ENCODE measurements at places on chromosomes 1 and 21.

DNA sequence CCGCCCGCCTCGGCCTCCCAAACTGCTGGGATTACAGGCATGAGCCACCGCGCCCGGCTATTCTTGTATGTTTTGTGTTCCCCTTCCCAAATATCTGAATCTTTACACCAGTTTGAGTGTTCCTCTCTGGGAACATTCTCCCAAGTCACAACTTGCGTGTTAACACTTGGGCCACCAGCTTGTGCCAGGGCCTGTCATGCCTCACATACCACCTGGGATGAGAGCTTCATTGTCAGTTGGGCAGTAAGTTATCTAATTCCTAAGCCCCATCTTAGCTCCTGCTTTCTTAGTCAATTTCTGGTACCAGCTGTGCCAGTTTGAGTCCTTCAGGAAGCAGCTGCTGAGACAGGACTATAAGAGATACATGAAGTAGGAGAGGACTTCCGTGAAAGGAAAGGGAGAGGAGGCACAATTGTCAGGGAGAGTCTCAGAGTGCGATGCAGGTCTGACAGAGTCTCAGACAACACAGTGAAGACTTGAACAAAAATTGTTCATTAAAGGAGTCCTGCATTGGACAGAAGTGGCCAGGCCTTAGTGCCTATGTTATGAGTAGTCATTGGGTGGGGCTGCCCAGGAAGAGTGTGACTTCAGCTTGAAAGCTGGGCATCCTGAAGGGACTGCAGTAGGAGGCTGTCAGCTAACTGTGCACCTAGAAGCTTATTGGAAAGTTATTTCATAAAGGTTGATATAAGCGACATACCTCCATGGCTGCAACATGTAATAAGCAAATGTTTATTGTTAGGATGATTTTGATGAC, 17.3 kb downstream of the ZFYVE9 start:
- no peak for DNase-seq

GRCh38 chr1:239888639-239889038, 203.0 kb upstream of the FMN2 start:
- DNase-seq, result no peak

DNA sequence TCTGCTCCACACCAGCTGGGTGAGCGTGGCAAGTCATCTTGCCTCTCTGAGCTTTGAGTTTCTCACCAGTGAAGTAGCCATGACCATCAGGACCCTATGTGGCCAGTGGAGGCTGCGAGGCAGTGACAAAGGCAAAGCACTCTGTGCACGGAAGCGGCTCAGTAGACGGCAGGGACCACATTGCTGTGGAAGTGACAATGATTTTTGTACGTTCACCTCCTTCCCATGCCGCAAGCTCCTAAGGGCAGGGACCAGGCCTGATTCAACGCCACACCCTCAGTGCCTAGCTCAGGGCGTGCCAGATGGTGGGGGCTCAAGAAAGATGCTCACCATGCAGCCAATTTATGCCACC, 210.5 kb downstream of the MATN1 start:
- peak; percentile 26 for DNase-seq

DNA sequence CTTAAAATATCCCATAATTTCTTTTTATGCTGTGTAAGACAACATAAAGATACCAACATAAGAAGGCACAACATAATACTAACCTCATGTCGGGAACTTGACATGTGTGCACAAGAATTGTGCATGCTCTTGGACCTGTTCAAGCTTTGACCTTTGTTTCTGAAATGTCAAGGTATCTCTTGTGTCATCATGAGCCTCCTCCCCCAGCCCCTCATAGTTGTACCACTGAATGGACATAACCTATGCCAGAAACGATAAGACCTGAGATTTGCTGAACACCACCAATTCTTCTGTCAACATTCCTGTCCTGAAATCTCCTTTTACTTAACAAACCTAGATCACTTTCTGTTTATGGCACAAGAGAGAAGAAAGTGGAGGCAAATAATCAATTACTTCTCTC, 29.4 kb upstream of the PROX1 start:
- no peak for DNase-seq

DNA sequence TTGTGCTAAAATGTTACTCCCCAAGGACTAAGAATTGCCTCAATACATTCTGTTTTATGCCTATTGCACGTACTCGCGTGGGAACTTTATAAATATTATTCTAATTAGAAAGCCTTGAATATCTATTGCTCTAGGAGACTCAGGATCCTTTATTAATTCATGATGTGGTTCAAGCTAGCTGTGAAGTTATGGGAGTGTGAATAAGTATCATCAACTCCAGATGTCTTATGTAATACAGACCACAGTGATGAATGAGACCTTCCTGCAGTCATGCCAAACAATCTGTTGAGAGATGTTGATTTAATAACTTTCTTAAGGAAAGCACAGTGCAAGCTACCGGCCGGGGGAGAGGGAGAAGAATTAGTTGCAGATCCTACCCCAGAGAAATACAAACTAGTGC, 519.2 kb upstream of the ZP4 start:
- no peak for DNase-seq

DNA sequence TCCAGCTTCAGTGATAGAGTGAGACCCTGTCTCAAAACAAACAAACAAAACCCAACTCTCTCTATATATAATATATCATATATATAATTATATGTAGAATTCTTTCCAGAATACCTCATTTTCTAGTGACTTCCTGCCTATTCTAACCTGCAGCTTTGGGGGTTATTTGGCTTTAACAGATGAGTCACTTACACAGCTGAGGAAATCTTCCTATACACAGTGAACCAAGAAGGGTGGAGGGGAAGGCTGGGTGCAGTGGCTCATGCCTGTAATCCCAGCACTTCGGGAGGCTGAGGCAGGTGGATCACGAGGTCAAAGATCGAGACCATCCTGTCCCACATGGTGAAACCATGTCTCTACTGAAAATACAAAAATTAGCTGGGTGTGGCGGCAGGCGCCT, 9.2 kb downstream of the RAB29 start:
- DNase-seq, result no peak

GRCh38 chr1:72433591-72433990, 151.3 kb upstream of the NEGR1 start:
- no peak for DNase-seq

DNA sequence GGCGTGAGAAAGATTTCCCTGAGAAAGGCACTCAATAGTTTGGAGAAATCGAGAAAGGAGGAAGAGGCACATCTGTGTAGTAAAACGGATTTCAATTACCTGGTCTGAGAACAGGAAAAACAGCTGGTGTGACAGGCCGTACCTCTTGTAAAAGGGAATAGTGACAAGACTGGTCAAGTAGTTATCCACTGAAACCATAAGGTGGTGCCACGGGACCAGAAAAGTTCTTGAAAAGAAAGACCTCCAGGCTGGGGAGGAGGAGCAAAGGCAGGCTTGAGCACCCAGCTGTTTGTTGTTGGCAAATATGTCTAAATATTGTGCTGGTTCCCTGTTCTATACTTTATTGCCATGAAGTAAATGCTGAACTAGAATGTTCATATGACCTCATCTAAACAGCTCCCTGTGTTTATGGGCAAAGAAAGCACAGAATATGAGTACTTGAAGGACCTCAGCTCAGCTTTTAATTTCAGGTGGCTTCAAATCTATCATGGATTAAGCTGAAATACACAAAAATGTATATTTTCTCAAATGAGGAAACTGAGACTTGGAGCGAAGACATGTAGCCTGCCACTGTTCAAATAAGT, 4.0 kb downstream of the HAO2 start:
- no peak for DNase-seq

DNA sequence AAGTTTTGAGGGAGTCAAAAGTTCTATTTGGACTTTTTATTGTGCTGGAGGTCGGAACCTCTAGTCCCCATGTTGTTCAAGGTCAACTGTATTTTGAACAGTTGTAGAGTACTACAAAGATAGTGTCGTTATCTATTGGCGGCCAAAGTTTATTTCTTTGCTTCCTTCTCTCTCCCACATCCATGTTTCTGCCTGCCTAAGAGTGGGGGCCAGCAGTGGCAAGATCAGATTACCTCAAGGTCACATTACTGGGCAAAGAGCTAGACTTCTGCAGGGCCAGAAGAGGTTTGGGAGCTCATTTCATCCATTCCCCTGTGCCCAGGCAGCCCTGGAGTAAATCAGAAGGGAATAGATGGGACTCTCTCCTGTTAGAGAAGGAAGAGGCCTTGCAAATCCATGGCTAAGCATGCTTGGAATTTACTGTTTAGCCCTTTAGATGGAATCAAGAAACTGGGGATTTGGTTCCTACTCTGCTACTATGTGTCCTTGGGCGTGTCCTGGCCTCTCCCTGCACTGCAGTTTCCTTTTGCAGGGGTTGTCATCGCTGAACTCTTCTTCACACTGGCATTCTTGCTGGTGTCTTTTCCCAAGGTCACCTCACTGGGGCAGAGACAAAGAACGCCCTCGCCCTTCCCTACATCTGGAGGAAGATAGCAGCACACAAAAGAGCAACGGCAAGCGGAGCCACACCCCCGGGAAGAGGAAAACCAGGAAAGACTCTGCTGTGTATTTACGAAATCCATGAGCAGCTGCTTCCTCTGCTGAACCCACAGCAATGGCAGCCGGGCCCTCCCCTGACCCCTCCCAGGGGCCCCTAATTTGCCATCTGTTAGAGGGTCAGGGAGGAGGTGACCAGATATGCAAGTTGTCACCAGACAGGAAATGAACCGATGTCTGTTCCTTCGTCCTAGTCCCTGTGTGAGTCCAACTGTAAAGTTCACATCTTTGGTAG, 73.3 kb downstream of the PLPP3 start:
- DNase-seq, result no peak

GRCh38 chr21:38333301-38334272, 76.8 kb downstream of the KCNJ15 start:
- no peak for DNase-seq

- no peak for DNase-seq
Measured at GRCh38 chr1:76038287-76039004, 36.1 kb upstream of the ST6GALNAC3 start.

GRCh38 chr21:30102871-30103270, 63.7 kb downstream of the CLDN17 start:
- DNase-seq, result no peak

GRCh38 chr1:9597361-9598315, 8.9 kb downstream of the TMEM201 start:
- no peak for DNase-seq

- no peak for DNase-seq
Measured at GRCh38 chr1:106061586-106062495, 994.6 kb upstream of the PRMT6 start.

DNA sequence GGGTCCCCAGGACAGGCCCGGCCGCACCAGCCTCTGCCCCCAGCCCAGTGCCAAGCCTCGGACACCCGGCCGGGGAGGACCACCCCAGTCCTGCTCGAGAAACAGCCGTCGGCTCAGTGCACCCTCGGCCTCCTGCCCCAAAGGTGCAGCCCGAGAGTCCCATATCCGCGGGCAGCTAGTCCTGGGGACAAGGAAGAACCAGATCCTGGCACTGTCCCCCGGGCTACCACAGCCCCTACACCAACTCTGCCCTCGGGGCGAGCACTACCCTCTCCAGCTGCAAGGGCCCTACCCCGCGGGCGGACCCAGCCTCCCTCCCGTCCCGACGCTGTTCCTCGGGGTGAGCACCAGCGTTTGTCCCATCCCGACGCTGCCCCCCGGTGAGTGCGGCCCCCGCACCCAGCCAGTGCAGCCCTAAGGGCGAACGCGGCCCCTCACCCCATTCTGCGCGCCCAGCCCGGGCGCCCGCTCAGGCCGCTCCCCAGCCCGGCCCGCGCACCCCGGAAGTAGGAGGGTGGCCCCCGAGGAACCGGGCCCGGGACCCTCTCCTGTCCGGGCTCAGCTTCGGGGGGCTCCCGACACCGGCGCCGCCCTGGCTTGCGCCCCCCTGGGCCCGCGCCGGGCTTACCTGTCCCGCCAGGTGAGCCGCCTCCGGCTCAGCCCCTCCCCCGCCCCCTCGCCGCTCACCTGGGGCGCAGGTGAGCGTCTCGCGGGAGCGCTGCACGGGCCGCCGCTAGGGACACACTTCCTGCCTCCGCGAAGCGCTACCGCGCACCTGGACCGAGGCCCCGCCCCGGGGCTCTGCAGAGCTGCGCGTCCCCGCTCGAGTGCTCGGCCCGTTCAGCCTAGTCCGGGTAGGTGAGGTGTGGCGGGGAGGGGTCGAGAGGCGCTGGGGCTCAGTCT, at the start of gene KDF1:
Gene KDF1, minus strand, starts transcription at position 747 of the 903 bp plus-strand sequence. CDS start 8,088 bp downstream, outside the sequence.
- DNase-seq, result no peak

GRCh38 chr21:44438531-44439210, 16.6 kb upstream of the LRRC3 start:
- peak; percentile 85 for DNase-seq

DNA sequence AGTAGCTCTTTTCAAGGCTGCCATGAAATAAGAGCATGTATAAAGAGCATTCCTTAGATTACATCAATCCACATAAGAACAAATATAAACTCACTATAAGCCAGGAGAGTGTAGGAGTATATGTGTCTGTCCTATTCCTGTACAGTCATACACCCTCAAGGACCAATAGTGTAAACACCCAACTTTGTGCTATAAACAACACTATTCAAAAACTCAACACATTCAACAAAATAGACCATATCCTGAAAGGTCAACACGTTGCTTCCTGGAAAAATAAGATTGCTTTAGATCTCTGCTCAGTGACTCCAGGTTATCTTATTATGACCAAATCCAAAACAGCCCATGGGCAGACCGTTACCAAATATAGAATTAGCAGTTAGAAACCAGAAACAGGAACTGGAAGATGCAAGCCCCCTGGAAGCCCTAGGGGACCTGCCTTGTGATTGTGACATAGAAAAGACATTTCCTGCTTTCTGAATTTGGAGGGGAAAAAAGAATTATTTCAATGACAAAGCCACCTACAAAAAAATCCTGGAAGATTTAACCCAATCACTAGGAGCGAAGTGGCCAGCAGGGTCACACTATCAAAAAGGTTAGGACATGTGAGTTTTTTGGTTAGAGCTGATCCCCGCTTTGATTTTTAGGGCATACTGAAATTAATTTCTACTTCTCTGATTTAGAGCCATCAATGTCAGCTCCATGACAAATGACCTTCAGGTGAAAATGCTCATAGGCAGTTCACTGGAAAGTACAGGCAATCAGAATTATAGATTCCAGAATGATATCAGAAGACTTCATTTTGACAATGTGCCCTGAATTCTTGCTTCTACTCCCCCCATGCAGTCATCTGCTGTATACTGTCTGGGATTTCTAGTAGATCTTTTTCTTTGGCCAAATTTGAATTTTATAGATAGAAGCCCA, 59.9 kb downstream of the LRRC8C start:
- DNase-seq, result no peak

- no peak for DNase-seq
Measured at GRCh38 chr1:99551812-99552614, 93.9 kb upstream of the PALMD start.

GRCh38 chr21:32946654-32947053, 79.1 kb upstream of the OLIG2 start:
- DNase-seq, result no peak
